ENCODE measurements at places on chromosomes 6 and 20.

- DNase-seq = no peak
Observed at GRCh38 chr6:123276546-123276980, 280.5 kb downstream of the CLVS2 start.

- DNase-seq = no peak
Observed at GRCh38 chr6:11767978-11768756, 10.4 kb downstream of the ADTRP start.

DNA sequence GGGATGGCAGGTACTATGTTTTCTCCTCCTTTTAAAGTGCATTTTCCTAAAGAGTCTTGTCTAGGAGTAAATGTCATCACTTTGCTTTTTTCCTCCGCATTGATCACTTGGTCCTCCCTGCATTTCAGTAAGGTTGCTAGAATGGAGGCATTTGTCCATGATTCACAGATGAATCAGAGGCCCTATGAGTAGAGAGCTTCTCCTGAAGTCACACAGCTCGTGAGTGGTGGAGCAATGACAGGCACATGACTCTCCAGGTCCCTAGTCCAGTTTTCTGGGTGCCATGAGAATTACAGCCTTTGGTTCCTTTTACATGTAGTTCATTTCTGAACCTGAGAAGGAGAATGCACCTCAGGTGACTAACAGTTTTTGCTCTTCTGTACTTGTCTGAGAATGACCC, 50.5 kb downstream of the HLA-A start:
- DNase-seq = no peak

DNA sequence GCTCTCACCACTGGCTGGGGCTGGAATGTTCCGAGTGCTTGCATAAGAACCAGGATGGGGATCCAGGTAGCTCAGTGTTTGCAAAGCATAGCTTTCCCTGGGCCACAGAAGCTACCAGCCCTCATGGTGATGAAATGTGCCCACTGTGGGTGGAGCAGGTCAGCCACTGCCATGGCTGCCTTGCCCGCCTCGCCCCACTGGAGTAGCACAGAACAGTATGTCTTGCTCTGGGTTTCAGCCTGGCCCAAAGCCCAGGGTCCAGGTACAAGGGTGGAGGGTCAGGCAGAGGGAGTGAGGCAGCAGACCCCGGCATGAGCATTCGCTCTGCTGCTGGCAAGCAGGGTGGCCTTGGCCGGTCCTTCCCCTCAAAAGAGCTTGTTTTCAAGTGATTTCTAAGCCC, 34.7 kb downstream of the KCNK17 start:
- DNase-seq = no peak

DNA sequence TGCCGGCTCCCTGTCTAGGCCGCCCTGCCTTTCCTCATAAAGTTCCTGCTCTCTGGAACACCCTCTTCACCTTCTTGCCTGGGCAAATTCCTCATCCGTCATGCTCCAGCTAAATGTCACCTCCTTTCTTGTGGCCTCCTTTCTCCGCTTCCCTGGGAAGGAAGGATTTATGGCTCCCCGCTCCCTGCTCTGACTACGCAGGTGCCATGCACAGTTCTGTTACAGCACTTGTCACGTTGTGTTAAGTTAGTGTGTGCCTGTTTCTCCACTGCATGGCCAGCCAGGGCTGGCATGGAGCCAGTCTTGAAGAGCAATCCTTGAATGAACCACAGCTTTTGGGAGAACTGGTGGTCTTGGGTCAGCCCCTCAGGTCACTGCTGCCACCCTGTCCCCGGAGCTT, 61.7 kb downstream of the CD40 start:
- DNase-seq = no peak

GRCh38 chr6:112199001-112199403, 55.4 kb downstream of the LAMA4 start:
- no peak for DNase-seq

DNA sequence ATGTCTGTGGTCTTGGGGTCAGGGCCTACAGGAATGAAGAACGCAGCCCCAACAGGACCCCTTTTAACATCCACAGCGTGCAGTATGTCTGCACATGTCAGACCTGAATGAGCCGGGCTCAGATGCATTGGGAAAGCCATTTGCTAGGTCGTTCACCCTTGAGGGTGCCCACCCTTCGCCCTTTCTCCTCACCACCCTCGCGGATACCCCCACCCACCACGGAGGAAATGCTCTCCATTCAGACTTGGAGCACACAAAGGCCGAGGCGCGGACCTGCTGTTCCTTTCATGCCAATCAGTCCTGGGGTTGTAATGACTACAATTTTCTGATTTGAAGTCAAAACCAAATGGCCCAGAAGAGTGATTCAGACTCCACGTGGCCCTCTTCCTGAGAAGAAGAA, 62.7 kb downstream of the EDN3 start:
- no peak for DNase-seq

- no peak for DNase-seq
Observed at GRCh38 chr20:54920491-54920890, 445.1 kb downstream of the DOK5 start.

- no peak for DNase-seq
Observed at GRCh38 chr6:113208726-113209125, 648.4 kb upstream of the MARCKS start.

DNA sequence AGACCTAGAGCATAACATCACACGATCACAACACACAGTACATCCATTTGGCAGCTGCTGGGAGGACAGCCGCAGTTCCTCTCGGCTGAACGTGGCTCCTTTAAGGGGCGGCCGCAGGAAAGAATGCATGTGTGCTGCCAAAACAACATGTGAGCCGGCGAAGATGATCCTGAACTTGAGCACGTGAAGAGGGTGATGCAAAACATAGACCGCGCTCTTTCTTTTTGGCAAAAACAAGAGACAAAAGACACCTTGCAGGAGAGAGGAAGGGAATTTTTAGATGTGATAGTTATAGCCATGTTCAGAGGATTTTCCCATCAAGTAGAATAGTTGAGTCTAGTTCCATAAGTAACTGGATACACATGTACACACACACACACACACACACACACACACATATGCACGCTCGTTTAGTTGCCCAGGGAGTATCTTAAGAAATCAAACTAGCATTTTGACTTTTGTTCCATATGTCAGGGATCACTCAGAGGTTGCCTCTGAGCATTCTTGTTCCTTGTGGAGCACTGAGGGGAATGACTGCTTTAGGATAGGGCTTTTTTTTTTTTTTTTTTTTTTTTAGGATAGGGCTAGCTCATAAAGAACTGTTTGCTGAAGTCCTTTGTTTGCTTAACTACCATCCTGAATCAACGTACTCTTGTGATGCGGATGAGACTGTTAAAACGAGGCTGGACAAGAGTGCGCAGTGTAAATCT, 21.7 kb upstream of the RANBP9 start:
- DNase-seq = no peak

DNA sequence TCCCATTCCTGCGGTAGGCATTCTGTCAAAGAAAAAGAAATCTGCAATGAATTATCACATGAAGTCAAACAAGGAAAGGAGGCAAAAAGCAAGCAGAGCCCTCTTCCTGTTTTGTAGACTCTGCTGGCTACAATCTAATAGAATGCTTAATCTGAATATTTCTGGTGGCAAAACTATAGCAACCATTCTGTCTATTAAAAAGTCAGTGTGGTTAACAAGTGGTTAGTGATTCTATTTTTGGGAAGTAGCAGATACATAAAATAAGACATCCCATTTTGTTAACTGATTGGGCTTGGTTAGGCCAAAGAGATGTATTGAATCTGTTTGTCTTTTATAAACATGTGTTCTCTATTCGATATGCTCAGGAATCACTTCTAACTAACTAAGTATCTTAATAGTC, 442.3 kb downstream of the CDC5L start:
- no peak for DNase-seq

DNA sequence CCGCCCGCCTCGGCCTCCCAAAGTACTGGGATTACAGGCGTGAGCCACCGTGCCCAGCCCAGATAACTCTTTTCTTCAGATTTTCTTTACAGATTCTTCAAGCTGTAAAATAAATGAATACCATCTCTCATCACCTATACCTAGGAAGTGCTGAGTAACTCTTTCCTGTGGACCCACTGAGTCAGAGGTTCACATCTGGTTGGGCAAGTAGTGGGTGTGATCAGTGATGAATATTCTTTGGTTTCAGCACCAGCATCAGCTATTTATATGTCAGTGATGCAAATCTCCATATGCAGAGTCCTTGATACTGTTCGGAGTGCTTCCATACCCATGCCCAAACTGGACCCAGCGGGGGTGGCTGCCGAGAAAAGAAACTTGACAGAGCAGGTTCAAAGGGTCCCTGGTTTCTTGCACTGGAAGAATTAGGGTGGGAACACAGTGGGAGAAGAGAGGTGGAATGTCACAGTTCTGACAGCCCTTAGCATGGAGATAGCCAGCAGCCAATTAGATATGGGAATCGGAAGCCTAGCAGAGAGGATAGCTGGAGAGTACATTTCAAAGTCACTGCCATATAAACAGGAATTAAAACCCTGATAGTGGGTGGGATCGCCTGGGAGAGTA, 64.9 kb upstream of the DDR1 start:
- no peak for DNase-seq

DNA sequence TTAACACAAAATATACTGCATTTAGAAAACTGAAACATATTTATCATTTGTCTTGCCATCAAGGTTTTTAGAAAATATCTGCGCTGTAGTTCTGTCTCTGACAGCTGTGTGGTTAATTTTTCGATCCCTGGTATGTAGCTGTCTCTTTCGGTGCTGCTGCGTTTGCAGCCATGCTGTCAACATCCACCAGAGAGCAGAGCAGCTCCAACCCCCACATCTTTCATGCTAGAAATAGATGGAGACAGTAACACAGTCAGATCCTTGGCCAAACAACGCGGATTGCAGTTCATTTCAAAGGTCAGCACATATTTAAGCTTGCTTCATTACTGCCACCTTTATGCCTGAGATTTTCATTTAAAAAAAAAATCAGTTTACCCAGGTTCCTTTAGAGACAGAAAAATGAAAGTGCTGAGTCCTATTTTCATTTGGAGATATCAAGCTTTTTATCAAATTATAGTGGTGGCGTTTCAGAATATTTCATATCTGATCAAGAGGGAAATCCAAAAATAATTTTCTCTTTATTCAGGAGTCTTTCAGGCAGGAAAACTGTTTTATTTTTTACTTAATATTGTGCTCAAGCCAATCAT, 157.7 kb upstream of the MMS22L start:
- no peak for DNase-seq

DNA sequence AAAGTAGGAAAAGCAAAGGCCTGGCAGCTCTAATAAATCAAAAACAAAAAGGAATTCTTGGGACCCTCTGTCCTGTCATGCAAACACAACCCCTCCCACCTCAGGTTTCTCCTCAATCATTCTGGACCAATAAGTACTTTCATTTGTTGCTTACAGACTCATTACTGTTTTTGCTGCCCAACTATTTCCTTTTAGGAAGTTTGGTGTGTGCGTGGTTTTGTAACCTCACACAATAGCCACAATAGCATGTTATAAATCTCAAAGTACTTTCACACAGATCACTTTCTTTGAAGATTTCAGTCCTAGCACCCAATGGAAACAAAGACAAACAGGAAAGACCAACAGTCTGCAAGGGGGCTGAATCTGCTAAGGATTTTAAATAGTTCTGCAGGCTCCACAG, 4.5 kb downstream of the MRPL14 start:
- no peak for DNase-seq

DNA sequence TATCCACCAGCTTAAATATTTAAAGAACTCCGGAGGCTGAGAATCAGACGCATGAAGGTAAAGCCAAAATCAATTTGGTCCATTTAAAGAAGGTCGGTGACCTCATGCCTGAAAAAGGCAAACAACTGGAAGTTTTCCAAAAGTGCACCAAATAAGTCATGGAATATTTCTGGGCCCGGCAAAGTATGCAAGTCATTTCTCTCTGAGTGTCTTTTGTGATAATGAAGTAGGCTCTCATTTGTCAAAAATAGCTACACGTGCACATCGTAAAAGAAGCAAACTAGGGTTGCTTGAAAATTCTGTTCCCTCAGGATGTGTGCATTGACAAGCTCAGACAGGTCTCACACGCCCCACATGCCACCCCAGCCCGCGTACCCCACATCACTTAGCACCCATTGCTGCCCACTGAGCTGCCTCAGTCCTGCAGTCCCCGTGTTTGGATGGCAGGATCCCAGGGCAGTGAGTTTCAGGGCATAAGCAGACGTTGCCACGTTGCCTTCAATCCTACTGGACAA, 20.5 kb upstream of the PYGB start:
- no peak for DNase-seq

- DNase-seq = no peak
Observed at GRCh38 chr6:167779129-167779992, 47.4 kb upstream of the AFDN start.

- no peak for DNase-seq
Observed at GRCh38 chr6:101663100-101663499, 269.6 kb downstream of the GRIK2 start.

DNA sequence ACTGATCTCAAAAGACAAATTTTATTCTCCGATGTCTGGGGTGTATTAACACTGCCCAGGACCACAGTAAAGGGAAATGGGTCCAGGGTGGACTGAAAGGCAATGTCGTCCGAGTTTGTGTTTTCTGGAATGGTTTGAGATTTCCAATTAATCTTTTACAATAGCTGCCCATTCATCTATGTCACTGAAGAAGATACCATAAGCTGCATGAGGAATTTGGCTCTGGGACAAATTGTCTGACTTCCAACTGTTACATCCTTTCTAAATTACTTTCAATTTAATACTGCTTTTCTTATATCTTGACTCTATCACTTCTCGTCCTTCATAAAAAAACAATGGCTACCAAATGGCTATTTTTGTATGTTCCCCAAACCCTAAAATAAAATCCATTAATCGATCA, 130.7 kb upstream of the KCNK16 start:
- DNase-seq = no peak

GRCh38 chr6:36247693-36248092, 22.2 kb upstream of the PNPLA1 start:
- DNase-seq = no peak

- no peak for DNase-seq
Observed at GRCh38 chr6:100574836-100575235, 110.1 kb upstream of the SIM1 start.

DNA sequence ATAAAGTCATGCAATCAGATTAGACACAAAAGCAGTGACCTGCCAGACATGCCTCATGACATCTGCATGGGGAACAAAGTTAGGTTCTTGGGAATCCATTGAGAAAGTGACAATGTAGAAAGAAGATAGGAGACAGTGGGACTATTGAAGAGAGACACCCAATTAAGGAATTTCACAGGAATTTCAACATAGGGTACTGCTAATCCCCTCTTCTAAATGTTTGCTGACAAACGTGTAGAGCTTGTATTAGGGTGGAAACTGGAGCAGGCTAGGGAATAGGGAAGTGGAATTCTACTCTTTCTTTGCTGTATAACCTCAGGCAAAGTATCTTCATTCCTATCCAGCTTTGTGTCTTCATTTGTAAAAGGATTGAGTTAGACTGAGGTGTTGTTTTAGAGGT, 409.4 kb upstream of the SASH1 start:
- DNase-seq = no peak

DNA sequence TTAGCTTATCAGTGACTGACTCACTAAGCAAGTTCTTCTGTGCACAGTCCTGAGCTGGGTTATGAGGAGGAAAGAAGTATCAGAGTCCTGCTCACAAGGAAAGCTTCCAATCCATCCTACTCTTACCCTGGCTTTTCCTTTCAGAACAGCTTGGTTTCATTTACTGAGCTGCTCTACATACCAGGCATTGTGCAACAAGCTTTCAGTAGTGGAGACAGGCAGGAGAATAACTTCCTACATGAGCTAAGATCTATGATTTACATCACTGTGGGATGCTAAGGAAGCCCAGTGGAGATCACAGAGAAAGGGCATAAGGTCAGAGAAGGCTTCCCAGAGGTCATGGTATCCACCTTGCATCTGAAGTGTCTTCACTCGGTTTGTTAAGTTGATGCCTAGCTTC, 144.5 kb downstream of the MAP3K7 start:
- no peak for DNase-seq

- DNase-seq = no peak
Observed at GRCh38 chr20:53917145-53918019, 153.0 kb downstream of the BCAS1 start.

GRCh38 chr6:3291346-3291745, 32.6 kb downstream of the PSMG4 start:
- no peak for DNase-seq

All from activated naive CD4-positive, alpha-beta T cell (primary cell).